AG09309 (cell line): ENCODE measurements at places on chromosomes 6 and 20.

GRCh38 chr20:57118107-57118769 lies 148.2 kb downstream of the BMP7 start:
- DNase-seq: no peak

GRCh38 chr6:36038120-36038876 lies 10.7 kb downstream of the MAPK14 start:
- no peak for DNase-seq

GRCh38 chr6:134183844-134184243 lies 131.4 kb upstream of the SLC2A12 start:
- DNase-seq: no peak

- no peak for DNase-seq
These were observed 624.1 kb downstream of the PKHD1 start for GRCh38 chr6:51463321-51463720.

DNA sequence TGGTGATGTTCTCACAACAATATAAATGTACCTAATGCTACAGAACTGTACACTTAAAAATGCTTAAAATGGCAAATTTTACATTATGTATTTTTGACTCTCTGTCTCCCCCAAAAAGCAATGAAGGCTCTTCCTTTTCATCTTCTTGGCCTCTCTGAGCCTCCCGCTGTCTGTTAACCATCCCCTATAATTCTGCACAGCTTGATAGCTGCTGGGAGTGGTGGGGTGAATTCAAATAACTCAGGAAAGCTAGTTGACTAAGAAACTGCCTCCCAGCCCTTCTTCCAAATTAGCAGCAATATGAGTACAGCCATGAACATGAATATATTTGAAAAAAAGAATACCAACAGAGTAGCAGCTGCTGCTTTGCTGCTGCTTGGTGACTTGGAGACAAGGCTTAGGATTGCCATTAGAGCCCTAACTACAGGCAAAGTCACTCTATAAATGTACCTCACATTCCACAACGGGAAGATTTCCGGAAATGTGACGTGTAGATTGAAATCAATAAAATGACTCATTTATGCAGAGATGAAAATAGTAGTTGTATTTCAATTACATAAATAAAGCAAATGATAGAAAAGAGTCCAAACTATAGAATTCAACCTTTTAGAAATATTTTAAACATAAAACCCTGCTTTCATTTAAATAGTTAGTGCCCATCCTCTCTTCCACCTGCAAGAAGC lies 200.1 kb upstream of the HEY2 start:
- no peak for DNase-seq

DNA sequence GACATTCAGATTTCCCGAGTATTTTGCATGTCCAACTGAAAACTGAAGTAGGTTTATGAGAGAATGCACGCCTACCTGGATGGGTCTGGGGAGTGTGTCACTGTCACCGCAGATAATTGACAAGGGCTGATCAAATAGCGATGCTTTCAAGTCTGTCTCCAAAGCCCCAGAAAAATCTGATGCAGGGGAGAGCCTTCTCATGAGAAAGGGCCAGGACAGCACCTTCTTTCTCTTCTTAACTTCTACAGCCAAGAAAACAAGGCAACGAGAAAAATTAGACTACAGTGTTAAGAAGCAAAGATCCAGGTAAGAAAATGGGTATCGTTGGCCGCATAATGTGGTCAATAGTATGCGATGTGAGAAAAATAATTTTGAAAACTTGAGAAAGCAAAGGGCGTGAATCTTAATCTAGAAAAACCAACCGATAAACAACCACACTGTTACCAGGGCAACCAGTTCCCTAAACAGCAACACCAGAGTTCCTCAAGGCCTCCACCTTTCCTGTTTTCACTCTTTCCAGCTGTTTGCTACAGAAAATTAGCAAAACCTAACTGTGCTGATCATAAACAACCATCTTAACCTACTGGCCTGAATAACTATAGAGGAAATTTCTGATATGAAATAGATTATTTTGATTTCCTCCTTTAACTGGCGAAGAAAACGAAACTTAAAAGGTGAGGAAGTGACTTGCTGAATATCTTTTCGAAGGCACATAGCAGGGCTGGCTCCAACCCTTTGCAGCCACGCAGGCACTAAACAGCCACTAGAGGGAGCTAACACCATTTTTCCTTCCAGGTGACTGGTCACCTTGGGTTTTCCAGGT lies 2.6 kb downstream of the TAGAP start:
- no peak for DNase-seq

GRCh38 chr6:113050979-113051378 lies 703.8 kb downstream of the RFPL4B start:
- DNase-seq: no peak

GRCh38 chr6:88455317-88455716 lies 289.2 kb upstream of the CNR1 start:
- DNase-seq: no peak

DNA sequence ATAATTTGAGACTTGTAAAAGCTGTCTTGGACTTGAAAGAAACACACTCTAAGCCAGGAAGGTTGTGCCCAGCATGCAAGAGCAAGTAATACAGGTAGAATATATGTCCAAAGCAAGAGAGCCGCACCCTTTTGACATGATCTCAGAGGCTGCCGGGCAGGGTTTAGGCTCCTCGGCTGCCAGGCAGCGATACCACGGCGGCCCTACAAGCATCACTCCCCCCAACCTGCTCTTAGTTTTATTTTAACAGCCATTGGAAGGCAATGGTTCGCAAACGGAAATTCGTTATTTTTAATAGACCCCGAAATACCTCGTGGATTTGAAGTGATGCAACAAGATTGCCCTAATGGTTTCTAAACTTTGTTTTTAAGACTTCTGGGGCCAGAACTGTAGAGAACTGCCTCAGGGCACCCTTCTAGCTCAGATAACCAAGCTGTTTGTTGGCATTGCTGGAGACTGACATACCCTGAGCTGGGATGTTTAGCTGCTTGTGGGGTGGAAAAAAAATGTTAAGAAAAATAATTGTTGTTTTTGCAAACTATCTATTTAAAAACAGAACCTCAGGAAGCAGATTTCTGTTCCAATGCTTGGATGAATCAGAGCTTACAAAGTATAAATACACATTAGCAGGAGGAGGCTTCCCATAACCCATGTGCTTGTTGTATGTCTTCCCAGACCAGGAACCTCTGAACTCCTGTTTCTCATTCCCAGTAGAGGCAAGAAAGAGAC lies 39.0 kb downstream of the JAG1 start:
- DNase-seq: peak; percentile 81

DNA sequence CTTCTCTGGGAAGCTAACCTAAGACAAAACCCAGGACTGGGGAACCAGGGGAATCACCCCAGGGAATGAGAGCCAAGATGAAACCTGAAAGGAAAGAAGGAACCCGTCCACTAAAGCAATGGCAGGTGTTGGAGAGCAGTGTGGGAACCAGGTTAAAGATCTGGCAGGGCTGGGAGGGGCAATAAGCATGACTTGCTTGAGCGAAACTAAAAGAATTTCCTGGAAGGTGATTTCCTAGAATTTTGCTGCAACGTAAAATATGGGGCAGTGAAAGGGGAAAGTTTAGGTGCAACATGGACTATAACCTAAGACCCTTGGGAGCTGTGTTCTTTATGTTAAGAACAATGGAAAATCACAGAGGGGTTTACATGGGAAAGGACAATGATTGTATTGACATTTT lies 126.2 kb upstream of the SSTR4 start:
- DNase-seq: no peak
